Effector CD4-positive, alpha-beta T cell (primary cell): ENCODE measurements at places on chromosomes 3 and 15.

DNA sequence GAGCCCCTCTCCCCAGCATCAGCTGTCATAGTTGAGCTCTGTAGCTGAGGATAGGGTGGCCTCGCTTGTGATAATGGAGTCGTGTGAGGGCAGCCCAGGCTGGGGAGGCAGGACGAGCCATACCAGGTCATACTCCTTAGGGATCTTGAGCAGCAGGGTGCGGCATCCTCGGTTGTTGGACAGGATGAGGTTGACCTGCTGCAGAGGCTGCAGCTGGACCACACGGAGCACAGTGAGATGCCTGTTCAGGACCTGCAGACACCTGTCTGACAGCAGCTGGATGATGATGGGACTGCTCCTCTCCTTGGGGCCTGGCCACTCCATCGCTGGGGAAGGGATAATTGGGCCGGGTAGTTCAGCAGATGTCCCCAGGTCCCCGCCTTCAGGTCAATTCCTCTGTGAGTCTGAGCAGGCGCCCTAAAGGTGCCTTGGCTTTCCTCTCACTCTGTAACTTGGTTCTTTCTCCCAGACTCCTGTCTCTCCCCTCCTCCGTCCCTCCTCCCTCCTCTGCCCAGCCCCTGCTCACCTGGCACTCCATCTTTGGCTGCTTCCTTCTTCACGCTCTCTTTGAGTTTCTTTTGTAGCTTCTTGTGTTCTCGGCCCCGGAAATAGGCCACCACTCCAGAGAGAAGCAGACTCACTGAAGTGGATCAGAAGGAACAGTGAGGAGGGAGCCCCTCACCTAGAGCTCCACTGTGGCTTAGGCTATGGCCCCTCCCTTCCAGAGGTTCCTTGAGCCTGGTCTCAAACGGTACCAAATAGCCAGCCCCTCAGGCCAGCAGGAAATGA lies 7.8 kb downstream of the DUOX2 start:
- DNase-seq = no peak

- peak; percentile 78 for DNase-seq
These were observed at the start of gene IL1RAP for GRCh38 chr3:190513409-190514370. Gene IL1RAP (plus strand): TSS chr3:190514085. CDS start chr3:190564290, 50,205 bp downstream.

DNA sequence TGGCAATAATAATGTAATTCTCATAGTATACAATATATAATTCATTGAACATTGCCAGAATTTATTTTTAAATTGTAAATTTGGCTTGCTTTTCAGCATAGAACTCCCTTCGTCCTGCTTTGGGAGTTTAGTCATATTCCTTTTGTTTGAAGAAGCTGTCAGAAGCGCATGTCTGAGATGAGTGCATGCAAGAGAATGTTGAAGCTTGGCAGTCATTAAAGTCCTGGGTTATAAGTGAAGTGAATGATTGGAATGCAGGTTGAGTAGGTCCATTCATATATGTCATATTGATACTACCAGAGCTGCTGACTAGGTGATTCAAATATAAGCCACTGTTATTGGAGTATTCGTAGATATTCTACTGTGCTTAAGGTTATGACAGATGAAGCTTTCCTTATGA lies 243.6 kb upstream of the MDFIC2 start:
- DNase-seq = no peak

- DNase-seq = peak; percentile 81
These were observed 32.4 kb upstream of the SACM1L start for GRCh38 chr3:45656575-45657363.

DNA sequence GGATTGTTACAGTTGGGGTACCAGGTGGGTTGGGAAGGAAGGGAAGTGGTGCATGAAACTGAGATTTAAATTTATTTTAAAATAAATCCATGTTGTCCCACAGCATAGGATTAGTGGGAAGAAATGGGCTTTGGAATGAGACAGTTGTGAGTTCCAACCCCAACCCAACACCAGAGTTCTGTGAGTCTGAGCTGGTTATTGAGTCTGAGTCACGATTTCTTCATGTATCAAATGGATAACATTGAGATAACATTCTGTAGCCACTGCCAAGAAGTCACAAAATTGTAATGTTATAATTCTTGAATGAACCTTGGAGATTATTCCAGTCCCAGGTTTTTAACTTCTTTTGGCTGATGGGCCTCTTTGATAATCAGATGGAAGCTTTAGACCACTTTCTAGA lies 13.7 kb downstream of the IFT122 start:
- no peak for DNase-seq

GRCh38 chr15:77312523-77312922 lies 107.4 kb downstream of the PEAK1 start:
- no peak for DNase-seq

GRCh38 chr3:39124876-39125840 lies 17.7 kb downstream of the TTC21A start:
- DNase-seq = no peak

- no peak for DNase-seq
These were observed 469.9 kb upstream of the CBLB start for GRCh38 chr3:106338582-106339214.

DNA sequence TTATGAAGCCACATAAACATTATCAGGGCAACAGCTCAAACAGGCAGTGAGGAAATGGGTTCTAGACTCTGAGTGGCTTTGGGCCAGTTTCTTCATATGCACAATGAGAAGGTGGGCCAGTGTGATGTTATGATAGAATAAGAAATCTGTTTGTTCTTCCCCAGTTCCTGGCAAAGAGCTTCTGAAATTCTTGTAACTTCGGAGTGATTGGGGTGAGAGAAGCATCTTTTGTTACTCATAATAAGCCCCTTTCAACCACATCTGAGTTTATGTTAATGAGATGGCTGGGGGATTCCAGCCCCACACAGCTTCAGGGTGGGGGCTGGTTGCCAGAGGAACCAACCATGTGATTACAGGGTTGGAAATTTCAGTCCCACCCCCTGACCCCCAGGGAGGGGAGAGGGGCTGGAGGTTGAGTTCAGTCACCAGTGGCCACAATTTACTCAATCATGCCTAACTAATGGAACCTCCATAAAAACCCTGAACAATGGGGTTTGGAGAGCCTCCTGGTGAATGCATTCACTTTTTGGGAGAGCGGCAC lies 57.0 kb upstream of the FRMD4B start:
- DNase-seq = no peak

DNA sequence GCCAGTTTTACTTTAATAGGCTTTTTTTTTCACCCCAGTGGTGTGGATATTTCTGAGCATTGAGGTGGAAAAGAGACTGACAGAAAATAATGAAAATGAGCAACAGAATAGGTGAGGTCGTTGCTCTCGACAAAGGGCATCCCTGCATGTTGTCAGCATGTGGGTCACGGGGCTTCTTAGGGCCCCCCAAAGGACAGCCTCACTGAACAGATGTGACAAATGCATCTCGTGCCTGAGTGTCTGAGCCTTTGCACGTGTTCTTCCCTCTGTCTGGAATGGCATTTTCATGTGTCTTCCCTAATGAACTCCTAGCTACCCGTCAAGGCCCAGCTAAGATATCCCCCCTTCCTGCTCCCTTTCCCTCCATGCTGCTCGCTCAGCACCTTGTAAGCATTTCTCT lies 31.8 kb downstream of the FAH start:
- DNase-seq = no peak

DNA sequence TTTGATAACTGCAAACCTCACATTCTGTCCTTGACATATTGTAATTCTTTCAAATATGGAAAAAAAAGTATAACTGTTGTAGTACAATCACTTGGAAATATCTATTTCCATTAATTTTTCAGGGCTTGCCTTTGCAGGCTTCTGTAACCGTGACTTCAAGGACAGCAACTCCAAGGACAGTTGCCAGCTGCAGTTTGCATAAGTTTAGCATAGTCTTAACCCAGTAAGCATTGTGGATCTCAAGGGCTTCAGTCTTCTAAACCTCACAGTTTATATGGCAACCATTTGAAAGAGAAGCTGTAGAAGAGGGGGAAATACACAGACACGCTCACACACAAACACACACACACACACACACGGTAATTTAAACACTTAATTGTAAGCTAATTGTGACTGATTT lies 112.8 kb upstream of the GPR149 start:
- DNase-seq = no peak

- DNase-seq = no peak
These were observed 7.0 kb upstream of the FRMD4B start for GRCh38 chr3:69392850-69393249.

GRCh38 chr3:34200576-34200975 lies 402.1 kb downstream of the PDCD6IP start:
- no peak for DNase-seq

DNA sequence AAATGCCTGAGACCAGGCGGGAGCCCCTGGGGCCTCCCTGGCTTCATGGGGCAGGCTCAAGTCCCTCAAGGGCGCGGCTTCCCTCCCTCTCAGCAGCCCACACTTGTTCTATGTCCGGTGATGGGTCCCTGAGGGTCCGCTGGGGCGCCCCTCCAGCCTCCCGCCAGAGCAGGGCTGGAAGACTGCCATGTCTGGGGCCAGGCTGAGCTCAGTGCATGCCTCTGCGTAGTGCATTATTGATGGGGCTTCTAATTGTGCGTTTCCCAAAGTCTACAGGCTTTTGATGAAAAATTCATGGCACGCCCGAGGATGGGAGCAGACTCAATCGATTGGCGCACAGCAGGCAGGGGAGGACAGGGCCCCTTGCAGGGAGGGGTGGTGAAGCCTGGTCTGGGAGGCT lies 51.3 kb downstream of the CYP11A1 start:
- no peak for DNase-seq

GRCh38 chr15:90871139-90871715 lies 2.8 kb downstream of the FURIN start:
- DNase-seq = no peak

DNA sequence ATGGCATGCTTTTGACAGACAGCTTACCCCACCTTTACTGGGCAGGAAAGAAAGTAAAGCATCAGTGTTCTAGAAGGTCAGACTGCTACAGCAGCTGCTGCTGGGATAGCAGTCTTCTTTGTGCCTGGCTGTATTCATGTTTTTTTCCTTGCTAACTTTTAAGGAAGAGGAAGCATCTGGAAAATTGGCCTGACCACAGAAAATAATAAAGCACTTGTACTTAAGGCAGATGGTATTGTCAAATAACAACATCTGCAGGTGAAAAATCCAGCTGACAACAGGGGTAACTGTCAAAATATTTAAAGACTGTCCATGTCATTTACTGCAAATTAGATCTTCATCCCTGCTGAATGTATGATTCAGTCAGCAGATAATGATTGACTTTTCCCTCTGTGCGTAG lies 229.0 kb downstream of the OXSM start:
- DNase-seq = no peak

DNA sequence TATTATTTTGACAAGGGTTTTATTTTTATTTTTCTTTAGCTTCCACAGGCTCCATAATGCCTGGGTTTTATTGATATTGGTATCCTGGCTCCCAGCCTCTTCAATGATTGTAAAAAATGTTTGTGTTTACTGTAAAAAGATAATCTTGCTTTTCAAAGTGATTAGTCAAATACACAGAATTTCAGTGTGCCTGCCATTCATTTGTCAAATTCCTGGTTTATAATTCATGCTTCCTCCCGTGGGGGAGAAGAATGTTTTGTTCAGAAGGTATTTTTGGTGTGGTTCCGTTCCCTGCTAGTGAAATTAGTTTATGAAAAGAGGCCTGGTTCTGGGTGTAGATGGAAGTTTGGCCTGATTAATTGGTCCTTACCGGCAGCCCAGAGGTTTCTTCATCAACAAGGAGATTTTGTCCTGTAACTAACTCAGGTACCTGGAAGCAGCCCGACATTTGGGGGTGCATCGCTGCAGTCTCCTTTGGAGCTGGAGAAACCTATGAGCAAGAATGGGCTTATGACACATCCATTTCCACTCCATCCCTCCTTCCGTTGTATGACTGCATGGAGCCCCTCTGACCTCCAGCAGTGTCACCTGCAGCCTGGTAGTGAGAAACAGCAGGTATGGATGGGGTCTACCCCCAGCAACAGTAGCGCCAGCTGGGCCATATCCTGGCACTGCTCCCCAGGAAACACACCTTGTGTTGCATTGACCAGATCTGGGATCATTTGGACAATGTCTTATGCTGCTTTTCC lies 101.5 kb downstream of the PGPEP1L start:
- no peak for DNase-seq

DNA sequence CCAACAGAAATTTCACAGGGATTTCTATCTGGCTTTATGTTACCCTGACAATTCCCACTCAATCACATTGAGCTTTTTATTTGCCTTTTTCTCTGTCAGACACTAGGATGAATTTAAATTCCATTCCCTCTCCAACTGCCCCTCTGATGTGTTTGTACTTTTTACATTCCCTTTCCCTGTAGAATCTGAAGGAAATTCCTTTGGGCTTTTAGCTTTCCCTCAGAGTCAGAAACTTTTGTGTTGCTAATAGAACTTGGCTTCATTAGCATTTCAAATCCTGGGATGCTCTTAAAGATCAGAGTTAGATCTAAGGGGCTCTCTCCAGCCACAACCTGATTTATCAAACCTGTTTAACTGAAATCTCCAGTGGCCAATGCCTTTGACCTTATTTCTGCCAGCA lies 7.9 kb upstream of the RARB start:
- no peak for DNase-seq

DNA sequence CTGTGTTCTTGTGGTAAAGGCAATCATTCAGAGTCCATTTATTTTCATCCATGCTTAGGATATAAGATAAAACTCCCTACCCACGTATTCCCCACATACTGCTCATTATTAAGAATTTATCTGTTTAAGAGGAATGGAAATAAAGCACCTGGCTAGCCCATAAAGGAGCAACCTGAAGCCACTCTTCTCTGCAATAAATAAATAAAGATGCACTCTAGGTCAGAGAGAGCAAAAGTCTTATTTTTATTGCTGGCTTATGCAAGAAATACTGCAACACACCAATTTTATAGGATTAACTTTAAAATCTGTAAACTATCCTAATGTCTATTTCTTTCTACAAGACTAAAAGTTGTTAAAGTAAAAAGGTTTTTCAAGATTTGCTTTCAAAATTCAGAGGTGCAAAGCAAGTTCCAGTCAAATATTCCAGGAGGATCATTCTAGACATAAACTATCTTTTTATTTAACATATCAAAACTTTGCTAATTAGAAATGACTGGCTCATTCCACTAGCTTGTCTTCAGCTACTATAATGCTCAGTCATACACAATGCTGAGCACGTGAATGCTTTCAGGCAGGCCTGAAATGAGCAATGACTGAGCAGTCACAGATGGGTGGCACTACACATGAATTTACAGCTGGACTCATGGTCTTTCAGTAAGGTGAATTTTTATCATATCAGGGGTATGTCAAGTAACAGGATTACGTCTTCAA lies 7.1 kb downstream of the TJP1 start:
- DNase-seq = no peak

DNA sequence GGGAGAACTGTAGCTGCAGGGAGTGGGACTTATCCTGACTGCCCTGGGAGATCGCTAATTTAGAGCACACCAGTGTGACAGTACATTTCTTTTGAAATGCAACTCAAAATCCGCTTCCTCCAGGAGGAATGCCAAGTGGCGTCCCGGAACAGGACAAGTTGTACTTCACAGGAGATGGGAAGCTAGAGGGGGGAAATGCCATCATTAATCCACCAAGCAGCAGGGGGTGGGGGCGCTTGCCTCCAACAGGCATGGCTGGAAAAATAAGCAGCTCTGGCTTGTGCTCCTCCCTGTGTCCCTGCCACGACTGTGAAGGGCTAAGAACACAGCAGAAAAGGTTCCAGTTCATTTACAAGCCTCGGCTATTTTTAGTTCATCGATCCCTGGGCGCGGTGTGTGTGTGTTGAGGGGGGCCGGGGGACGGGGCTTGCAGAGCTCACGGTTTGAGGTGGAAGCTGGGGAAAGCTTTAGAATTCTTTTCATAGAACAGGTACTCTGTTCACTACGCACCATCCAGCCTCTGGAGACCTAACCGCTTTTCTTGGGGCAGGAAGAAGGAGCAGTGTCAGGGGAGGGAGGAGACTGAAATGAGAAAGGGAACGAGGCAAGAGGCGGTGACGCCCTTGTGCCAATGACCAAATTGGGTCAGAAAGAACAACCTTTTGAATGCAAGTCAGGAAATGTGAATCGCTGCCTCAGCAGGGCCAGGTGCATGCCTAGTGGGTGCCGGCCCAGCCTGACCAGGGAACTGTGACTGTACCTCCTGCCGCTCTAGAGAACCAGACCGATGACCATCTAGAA lies 51.8 kb upstream of the DGKG start:
- DNase-seq = no peak
